ENCODE measurements at places on chromosomes 13 and 19.
A peak's percentile ranks its signal among the peaks of the same experiment; 100 is the strongest.

GRCh38 chr19:5695649-5696195 lies 5.6 kb downstream of the RPL36 start:
- H3K27me3 ChIP-seq, result no peaks in the 10 kb centered on the region
- H3K4me1 ChIP-seq, result peaks cover 23% of the 10 kb centered on the region
- H3K27ac ChIP-seq, result no peak overlapping the region

DNA sequence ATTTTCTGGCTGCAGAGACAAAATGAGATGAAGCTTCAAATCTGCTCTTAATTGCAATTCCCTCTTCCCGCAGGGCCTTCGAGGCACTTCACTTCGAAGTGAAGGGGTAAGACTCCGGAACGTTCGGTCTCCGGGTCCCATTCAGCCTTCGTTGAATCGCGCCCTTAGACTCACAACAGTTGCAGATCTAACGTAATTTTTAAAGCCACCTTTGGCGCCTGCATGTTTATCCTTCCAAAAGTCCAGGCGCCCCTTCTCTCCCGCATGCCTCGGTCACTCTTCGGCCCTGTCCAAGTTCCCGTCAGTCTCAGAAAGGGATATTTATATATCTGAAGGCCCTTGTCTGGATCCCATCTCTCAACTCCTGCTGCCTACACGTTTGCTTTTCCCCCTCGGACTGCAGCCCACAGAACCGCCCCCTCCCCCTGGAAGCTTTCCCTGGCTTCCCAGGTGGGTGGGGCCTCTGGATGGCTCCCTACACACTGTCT lies 915 bp upstream of the KCTD12 start:
- H3K4me1 ChIP-seq, result peaks cover 19% of the 10 kb centered on the region
- no peak for DNase-seq
- peak overlapping the region; percentile 70 for H3K4me3 ChIP-seq
- no peaks in the 10 kb centered on the region for H3K36me3 ChIP-seq

DNA sequence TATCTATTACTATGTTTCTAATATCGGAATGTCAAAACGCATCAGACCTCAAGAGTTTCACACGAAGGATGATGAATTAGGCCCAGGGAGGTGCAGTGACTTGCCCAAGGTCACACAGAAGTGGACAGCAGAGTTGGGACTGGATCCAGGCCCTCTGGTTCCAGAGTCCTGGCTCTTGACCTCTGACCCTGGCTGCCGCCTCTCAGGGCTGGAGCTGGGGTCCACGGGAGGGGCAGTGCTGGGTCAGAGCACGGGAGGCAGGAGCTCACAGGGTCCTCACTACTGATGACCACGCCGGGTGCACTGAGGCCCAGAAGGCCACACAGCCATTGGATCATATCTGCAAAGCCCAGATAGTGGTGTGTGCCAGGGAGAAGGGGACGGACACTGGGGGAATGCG lies 9.2 kb upstream of the ASPDH start:
- H3K4me3 ChIP-seq, result no peak overlapping the region
- no peaks in the 10 kb centered on the region for H3K4me1 ChIP-seq
- no peaks in the 10 kb centered on the region for H3K27me3 ChIP-seq
- no peak for DNase-seq
- no peak overlapping the region for H3K27ac ChIP-seq
- H3K36me3 ChIP-seq, result no peaks in the 10 kb centered on the region

GRCh38 chr19:49439836-49440235 lies 1.5 kb downstream of the SLC17A7 start:
- H3K4me1 ChIP-seq, result peaks cover 35% of the 10 kb centered on the region
- peaks cover 73% of the 10 kb centered on the region for H3K27me3 ChIP-seq
- no peak for DNase-seq
- H3K27ac ChIP-seq, result no peak overlapping the region

All from activated CD8-positive, alpha-beta memory T cell treated with anti-CD3 and anti-CD28 coated beads, Interleukin-2, amount 10 ng/mL, durations not matched to agents 7 days and 5 days (primary cell).